Renal cortex interstitium (tissue), 15 donors: ENCODE measurements at places on chromosomes 2 and 18. TPM values are rescaled to one million over a fixed set of nuclear protein-coding genes. Genes with fewer than 3 reads are reported as not detected.

PPM1B gene
- 62.1 TPM for polyA plus RNA-seq

CCDC74A gene
- 18.5 TPM for polyA plus RNA-seq

THSD7B gene
- 2.5 TPM for polyA plus RNA-seq

AP1S3 gene
- 17.7 TPM for polyA plus RNA-seq

UGT1A3 gene
- not detected for polyA plus RNA-seq

UGT1A4 gene
- polyA plus RNA-seq = not detected

HDHD2 gene
- 59.0 TPM for polyA plus RNA-seq

ANKRD23 gene
- polyA plus RNA-seq = 4.2 TPM

ACKR3 gene
- 56.2 TPM for polyA plus RNA-seq

EVA1A gene
- 12.2 TPM for polyA plus RNA-seq

DNA sequence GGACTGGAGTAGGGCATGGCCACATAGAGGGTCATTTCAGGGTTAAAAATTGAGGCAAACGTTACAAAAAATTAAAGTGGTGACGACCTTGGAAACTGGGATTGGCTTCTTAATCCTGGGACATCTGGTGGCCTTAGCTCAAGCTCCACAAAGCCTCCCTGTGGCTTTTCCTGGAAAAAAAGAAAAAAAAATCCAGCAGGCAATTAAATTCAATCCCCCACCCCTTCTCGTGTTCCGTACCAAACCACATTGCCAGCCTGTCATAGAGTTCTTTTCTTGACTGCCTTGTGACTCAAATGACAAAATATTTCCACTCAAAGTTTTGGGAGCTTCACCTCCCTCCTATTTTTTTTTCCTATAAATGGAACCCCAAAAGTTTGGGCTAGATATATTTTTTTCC, 195.6 kb downstream of the HRH4 start:
- DNase-seq = no peak

GRCh38 chr18:39489431-39489830, 1923.8 kb upstream of the CELF4 start:
- no peak for DNase-seq

GRCh38 chr18:37483984-37484819, 81.4 kb downstream of the CELF4 start:
- DNase-seq = no peak

DNA sequence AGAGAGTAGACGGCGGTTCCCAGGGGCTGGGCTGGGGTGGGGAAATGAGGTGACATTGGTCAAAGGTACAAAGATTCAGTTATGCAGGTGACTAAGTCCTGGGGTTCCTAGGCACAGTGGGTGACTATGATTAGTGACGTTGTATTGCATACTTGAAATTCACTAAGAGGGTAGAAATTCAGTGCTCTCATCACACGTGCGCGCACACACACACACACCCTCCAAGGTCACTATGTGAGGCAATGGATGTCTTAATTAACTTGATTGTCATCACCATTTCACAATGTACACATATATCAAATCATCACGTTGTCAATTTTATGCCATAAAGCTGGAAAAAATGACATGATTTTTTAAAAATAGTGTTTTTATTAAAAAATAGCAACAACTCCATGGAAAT, 92.9 kb upstream of the ALKAL2 start:
- no peak for DNase-seq

- no peak for DNase-seq
These were observed 98.6 kb downstream of the CDH2 start for GRCh38 chr18:28078298-28078697.

- DNase-seq = no peak
These were observed 55.1 kb upstream of the EML4 start for GRCh38 chr2:42114091-42114490.

- DNase-seq = peak; percentile 47
These were observed 583 bp downstream of the CERS6 start for GRCh38 chr2:168456521-168457189.

- no peak for DNase-seq
These were observed 34.0 kb downstream of the IL1R2 start for GRCh38 chr2:102025583-102026267.

DNA sequence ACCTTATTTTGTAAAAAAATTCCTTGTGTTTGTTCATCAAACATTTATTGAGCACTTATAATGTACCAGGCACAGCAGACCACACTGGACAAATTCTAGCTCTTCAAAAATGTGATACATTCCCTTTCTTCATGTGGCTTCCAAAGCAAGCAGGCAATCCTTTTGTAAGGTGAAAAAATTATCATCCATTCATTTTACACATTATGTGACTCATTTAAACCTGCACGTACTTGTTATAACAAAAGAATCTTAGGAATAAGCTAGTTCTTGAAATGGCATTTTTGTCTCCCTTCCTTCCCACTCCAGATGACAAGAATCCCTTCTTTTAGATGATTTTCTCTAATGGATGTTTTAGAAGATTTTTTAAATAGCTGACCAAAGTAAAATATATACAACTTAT, 104.6 kb downstream of the KLF7 start:
- no peak for DNase-seq

- DNase-seq = no peak
These were observed 56.4 kb downstream of the NRXN1 start for GRCh38 chr2:50975546-50975945.
